ENCODE measurements at places on chromosomes 6 and 20.

GRCh38 chr6:101396548-101397173 is 3.2 kb downstream of the GRIK2 start:
- DNase-seq: peak; percentile 58

GRCh38 chr6:163415620-163416556 is 1.4 kb downstream of the QKI start:
- DNase-seq: peak; percentile 73

- DNase-seq: no peak
These were observed 56.4 kb upstream of the DUSP22 start for GRCh38 chr6:235763-236360.

DNA sequence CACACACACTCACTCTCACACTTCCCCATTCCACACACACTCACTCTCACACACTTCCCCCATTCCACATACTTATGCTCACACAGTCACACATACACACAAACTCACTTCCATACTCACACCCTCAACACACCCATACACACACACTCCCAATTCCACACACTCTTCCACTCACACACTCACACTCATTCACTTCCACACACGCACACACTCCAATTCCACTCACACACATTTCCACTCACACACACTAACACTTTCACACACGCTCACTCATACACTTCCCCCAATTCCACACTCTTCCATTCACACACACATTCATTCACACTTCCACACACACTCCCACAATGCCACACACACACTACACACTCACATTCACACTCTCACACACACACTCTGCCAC is 8.0 kb upstream of the OSBPL2 start:
- no peak for DNase-seq

- no peak for DNase-seq
These were observed 3.4 kb upstream of the TBC1D7 start for GRCh38 chr6:13331516-13332348.

DNA sequence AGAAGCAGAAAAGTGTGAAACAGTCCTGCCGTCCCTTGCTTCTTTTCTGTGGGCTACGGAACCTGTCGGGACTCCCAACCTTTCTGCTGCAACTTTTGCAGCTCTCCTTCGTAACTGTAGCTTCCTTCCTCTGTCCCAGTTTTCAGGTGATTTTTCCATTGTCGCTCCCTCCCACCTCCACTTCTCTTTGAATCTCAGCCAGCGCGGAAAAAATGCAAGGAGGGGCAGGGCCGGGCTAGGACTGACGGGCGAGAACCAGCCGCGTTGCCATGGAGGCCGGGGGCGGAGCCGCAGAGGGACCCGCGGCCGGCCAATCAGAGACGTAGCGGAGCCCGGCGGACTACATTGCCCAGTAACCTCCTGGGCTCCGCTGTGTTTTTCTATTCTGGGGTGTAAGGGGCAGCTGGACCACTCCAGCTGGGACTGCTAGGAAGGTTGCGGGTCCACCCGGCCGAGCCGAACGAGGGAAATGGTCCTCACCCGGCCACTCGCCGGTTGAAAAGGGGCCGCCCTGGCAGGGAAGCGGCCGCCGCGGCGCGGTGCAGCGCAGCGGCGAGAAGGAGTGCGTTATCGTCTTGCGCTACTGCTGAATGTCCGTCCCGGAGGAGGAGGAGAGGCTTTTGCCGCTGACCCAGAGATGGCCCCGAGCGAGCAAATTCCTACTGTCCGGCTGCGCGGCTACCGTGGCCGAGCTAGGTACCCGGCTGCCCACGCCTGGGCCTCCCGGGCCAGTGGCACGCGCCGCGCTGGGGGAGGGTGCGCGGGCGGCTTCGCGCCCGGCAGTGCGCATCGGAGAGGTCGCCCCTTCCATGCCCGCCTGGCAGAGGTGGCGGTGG is at the start of the genes CYP39A1 and SLC25A27:
TSS of gene CYP39A1 (minus strand) at position 216 of the 836 bp plus-strand sequence. CDS start 236 bp downstream, outside the sequence.
TSS of gene SLC25A27 (plus strand) at position 373 of the 836 bp plus-strand sequence. CDS start at position 591, 218 bp downstream.
- peak; percentile 88 for DNase-seq

GRCh38 chr6:125764121-125764671 is 14.8 kb downstream of the HEY2 start:
- no peak for DNase-seq

- no peak for DNase-seq
These were observed 453.3 kb downstream of the BMP2 start for GRCh38 chr20:7220755-7221154.

DNA sequence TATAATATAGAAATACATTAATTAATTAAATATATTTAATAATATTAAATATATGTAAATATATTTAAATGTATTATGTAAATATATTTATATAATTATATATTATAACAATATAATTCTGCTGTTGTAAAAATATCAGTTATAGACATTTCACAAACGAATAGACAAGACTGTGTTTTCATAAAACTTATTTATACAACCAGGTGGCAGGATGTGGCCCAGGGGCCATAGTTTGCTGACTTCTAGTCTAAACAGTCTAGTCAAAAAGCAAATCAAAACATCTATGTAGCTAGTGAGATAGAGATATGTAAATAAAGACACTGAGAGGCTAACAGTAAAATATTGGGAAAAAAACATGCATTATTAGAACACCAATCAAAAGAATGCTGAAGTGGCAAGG is 136.4 kb downstream of the TBXT start:
- no peak for DNase-seq

DNA sequence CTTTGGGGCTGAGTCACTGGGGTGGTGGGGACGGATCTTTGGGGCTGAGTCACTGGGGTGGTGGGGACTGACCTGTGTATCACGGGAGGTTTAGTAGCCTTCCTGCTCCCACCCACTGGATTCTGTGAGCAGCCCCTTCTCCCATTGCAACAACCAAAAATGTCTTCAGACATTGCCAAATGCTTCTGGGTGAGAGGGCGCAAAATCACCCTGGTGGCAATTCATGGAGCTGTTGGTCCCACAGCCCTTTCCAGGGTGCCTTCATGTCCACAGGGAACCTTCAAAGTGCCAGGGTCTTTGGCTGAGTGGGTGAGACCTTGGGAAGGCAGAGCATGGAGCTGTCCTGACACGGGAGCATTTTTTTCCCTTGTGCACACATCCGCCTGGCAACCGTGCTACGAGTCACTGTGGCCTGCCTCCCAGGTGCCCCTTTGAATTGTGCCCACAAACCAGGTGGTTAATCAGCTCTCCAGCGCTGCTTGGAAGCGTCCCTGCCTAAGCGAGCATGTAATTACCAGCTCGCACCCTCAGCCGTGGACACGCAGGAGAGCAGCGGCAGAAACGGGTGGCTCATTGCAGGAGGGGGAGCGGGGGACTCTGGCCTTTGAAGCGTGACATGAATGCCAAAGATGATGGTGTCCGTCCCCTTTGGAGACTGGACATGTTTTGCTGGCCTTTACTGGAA is 27.4 kb upstream of the APCDD1L start:
- no peak for DNase-seq

GRCh38 chr6:156080371-156080770 is 624.7 kb upstream of the NOX3 start:
- no peak for DNase-seq

GRCh38 chr6:82861121-82861520 is 204.5 kb downstream of the UBE3D start:
- DNase-seq: no peak

DNA sequence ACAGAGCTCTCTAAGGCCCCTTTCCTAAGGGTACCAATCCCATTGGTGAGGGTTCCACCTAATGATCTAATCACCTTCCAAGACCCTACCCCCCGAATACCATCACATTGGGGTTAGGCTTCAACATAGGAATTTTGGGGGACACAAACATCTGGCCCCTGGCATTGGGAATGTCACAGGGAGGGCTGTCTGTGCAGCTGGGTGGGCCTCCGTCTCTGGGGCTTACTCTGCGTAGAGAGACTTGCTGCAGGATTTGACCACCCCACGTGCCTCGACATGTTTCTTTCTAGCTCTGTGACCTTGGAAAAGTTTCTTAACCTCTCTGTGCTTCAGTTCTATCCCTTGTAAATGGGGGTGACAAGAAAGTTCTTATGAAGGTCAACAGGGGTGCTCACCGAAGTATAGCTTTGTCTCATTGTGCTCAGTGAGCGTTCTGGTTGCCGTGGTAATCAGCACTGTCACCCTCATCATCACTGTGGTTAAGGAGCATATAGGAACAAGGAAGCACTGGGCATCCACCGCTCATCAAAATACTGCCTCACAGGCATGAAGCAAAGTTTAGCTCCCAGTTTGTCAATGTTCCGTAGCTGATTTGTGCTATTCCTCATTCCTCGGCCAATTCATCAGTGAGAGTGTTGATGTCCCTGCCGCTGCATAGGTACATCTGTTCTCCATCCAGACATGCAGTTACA is 152.8 kb downstream of the SYCP2 start:
- peak; percentile 19 for DNase-seq

DNA sequence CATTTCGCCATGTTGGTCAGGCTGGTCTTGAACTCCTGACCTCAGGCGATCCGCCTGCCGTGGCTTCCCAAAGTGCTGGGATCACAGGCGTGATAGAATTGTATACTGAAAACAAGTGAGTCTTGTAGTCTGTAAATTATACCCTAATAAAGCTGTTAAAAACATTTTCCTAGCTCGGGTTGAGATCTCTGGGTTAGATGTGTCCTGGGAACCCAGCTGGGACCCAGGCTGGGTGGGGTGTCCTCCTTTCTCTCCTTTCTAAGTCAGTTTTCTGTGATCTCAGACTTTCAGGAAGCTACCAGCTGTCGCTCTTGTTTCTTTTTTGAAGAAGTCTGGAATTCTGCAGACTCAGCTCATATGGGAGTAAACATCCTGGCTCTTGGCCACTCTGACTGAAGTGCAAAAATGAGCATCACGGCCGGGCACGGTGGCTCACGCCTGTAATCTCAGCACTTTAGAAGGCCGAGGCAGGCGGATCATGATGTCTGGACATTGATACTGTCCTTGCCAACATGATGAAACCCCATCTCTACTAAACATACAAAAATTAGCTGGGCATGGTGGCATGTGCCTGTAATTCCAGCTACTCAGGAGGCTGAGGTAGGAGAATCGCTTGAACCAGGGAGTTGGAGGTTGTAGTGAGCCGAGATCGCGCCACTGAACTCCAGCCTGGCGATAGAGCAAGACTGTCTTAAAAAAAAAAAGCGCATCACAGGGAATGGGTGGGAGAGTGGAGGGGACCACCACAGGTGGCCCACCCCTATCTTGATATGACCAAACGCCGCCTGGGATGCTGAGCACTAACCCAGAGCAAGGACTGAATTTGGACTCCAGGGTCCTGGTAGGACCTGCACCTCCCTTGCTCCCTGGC is 9.9 kb upstream of the PCIF1 start:
- DNase-seq: no peak

DNA sequence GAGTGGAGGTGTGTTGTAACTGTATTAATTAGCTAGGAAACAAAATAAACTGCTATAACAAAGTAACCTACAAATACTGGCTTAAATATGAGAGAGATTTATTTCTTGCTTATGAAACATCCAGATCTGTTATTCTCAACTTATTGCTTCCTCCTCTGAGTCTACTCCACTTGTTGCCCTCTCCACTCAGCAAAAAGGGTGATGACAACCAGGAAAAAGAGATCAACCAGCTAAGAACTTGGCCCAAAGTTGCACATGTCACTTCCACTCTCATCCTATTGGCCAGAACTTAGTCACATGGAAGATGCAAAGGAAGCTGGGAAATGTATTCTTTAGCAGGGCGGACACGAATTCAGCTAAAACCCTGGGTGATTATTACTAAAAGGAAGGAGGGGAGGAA is 5.2 kb upstream of the TP53RK start:
- no peak for DNase-seq

GRCh38 chr6:83260577-83260976 is 67.4 kb downstream of the RWDD2A start:
- DNase-seq: no peak

GRCh38 chr20:57457243-57458095 is 66.3 kb downstream of the RBM38 start:
- DNase-seq: no peak

- DNase-seq: no peak
These were observed 131.7 kb downstream of the PLCB4 start for GRCh38 chr20:9200620-9201019.

DNA sequence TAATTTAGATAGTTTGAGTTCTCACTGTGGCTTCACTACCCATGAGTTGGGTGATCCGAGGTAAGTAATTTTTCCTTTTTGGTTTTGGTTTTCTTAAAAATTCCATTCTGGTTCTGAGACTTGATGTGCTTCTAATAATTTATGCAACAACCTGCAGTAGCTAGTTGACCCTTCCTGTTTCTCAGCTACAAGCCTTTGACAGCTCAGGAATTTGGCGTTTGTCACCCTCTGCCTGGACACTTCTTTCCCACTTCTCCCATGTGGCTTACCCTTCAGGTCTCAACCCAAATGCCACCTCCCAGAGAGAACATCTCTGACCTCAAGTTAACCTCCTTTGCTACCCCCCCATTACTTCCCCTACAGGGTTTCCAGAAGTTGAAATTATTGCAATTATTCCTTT is 49.7 kb upstream of the TSHZ2 start:
- DNase-seq: no peak
